GM23248 (cell line): ENCODE measurements at places on chromosomes 1 and 21. TPM values are rescaled to one million over a fixed set of nuclear protein-coding genes. Genes with fewer than 3 reads are reported as not detected.

Gene PLA2G2C
- total RNA-seq = not detected in 2 replicates

Gene CR1L
- total RNA-seq = not detected in 2 replicates

Gene KCNJ6
- 0.13 TPM in 1 of 2 replicates, not detected in the other for total RNA-seq

Gene ASPM
- total RNA-seq = 17.2 and 21.4 TPM in 2 replicates

Gene APOBEC4
- total RNA-seq = not detected in 2 replicates
